ENCODE measurements at places on chromosomes 5 and 9. TPM values are rescaled to one million over a fixed set of nuclear protein-coding genes. Genes with fewer than 3 reads are reported as not detected.

- no peak for DNase-seq
- H3K4me3 ChIP-seq = no peak overlapping the region
- H3K36me3 ChIP-seq = peaks cover 28% of the 10 kb centered on the region
- no peaks in the 10 kb centered on the region for H3K4me1 ChIP-seq
- H3K27me3 ChIP-seq = no peaks in the 10 kb centered on the region
Observed at GRCh38 chr5:95537501-95537900, 17.3 kb downstream of the SKIC3 start.

DNA sequence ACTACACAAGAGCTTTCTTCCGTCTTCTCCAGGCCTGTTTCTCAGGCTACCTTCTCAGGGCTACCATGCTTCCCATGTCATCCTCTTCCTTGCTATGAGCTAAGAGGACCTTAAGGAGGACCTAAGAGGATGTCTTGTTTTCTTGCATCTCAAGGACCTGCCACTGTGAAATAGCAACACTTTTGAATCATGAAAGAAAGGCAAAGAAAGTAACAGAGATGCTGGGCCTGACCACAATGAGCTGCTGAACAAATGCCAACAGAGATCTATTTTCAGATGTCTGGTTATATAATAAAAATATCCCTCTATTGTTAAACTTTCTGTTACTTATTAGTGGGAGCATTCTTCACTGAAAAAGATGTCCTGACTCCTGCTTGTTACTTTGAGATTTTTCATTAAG, 36.7 kb upstream of the ANXA1 start:
- no peaks in the 10 kb centered on the region for H3K36me3 ChIP-seq
- no peaks in the 10 kb centered on the region for H3K27me3 ChIP-seq
- peaks cover 16% of the 10 kb centered on the region for H3K4me1 ChIP-seq
- H3K4me3 ChIP-seq = no peak overlapping the region
- no peak overlapping the region for H3K27ac ChIP-seq

DNA sequence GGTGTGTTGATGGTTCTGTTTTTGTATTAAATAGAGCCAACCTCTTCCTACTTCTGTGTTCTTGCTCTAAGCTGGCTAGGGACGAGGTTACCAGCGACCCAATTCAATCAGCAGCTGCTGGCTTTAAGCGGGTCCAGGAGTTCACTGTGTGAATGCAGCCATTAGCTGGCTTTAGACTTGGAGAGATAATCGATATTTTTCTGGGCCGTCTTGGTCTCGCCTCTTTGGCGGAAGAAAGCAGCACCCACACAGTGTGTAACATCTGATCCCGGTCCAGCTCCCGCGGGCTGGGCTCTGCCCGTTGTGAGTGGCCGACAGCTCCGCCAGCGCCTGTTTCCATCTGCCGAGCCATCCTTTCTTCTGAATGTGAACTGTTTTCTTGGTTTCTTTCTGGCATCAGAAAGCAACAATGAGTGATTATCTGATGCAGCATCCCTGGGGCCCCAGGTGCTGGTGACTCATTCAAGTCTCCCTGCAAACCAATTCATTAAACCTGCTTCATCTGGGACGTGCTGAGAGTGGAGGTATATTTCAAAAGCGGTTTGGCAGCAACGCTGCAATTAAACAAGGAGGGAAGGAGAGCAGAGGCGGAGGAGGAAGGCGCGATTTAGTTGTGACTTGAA, 90.8 kb upstream of the IRX4 start:
- no peaks in the 10 kb centered on the region for H3K27me3 ChIP-seq
- no peak overlapping the region for H3K27ac ChIP-seq
- no peaks in the 10 kb centered on the region for H3K36me3 ChIP-seq

DNA sequence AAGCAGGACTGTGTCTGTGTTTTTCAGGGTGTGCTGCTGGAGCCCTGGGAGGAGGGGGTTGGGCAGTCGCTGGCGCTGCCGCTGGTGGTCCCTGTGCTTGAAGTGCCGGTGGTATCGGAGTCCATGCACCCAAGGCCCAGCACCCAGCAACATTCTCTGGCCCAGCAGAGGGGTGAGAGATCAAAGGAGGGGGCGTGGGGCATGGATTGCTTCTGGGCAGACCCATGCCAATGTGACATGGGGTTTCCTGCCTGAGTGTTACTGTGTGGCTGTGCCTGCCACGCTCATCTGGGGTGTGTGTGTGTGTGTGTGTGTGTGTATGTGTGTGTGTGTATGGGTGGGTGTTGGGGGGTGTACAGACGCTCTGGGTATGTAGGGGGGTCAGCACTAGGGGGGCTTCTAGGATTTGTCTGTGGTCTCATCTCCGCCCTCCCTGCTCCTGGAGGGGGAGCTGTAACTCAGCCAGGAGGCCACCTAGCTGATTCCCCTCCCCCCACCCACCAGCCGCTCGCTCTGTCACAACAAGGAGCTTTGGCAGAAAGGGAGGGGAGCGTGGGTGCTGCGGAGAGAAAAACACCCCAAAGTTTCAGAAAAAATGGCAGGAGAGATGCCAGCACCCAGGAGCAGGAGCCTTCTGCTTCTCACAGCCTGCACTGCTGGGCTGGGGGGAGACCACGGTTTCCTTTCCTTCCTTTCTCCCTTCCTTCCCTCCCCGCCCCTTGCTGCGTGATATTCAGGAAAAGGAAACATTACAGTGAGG, 35.9 kb upstream of the HSPA9 start:
- H3K27ac ChIP-seq = no peak overlapping the region
- peaks cover 14% of the 10 kb centered on the region for H3K4me1 ChIP-seq
- peaks cover 8% of the 10 kb centered on the region for H3K27me3 ChIP-seq
- DNase-seq = no peak
- H3K36me3 ChIP-seq = no peaks in the 10 kb centered on the region

Gene TMEM171
- total RNA-seq = 5.0 TPM

Gene WHRN
- total RNA-seq = 0.69 TPM

- no peaks in the 10 kb centered on the region for H3K36me3 ChIP-seq
- no peak overlapping the region for H3K27ac ChIP-seq
- DNase-seq = no peak
Observed at GRCh38 chr9:87531370-87532295, 34.0 kb downstream of the DAPK1 start.

DNA sequence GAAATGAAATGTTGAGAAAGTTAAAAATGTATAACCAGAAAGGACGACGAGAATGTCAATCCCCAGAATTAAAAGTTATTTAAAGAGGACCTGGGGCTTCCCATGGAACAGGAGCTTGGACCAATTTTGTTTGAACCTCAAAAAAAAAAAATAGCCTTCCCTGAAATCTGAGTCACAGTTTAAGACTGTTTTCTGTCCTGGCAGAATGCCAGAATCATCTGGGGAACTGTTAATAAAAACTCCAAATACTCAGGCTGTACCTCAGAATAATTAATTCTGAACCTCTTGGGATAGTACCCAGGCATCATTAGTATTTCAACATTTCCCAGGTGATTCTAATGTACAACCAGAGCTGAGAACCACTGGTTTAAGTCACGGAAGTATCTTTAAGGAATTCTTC, 102.2 kb upstream of the SLCO6A1 start:
- H3K36me3 ChIP-seq = no peaks in the 10 kb centered on the region
- no peak for DNase-seq
- H3K27me3 ChIP-seq = no peaks in the 10 kb centered on the region
- H3K4me1 ChIP-seq = no peaks in the 10 kb centered on the region
- H3K4me3 ChIP-seq = no peak overlapping the region
- no peak overlapping the region for H3K27ac ChIP-seq

GRCh38 chr9:88168564-88168963, 30.3 kb upstream of the SPATA31C2 start:
- H3K4me3 ChIP-seq = no peak overlapping the region
- H3K27me3 ChIP-seq = no peaks in the 10 kb centered on the region
- no peaks in the 10 kb centered on the region for H3K4me1 ChIP-seq

GRCh38 chr5:52269859-52270258, 517.9 kb upstream of the ITGA1 start:
- no peak overlapping the region for H3K27ac ChIP-seq
- H3K27me3 ChIP-seq = no peaks in the 10 kb centered on the region
- H3K36me3 ChIP-seq = no peaks in the 10 kb centered on the region
- no peaks in the 10 kb centered on the region for H3K4me1 ChIP-seq

Gene GDF9
- not detected for total RNA-seq

- peaks cover 4% of the 10 kb centered on the region for H3K36me3 ChIP-seq
- no peak for DNase-seq
- no peaks in the 10 kb centered on the region for H3K27me3 ChIP-seq
- H3K4me1 ChIP-seq = no peaks in the 10 kb centered on the region
Observed at GRCh38 chr5:133081036-133081435, 29.2 kb downstream of the HSPA4 start.

- no peaks in the 10 kb centered on the region for H3K27me3 ChIP-seq
- no peak for DNase-seq
- H3K36me3 ChIP-seq = no peaks in the 10 kb centered on the region
- H3K4me3 ChIP-seq = no peak overlapping the region
- no peak overlapping the region for H3K27ac ChIP-seq
Observed at GRCh38 chr9:6938873-6939272, 181.1 kb downstream of the KDM4C start.

DNA sequence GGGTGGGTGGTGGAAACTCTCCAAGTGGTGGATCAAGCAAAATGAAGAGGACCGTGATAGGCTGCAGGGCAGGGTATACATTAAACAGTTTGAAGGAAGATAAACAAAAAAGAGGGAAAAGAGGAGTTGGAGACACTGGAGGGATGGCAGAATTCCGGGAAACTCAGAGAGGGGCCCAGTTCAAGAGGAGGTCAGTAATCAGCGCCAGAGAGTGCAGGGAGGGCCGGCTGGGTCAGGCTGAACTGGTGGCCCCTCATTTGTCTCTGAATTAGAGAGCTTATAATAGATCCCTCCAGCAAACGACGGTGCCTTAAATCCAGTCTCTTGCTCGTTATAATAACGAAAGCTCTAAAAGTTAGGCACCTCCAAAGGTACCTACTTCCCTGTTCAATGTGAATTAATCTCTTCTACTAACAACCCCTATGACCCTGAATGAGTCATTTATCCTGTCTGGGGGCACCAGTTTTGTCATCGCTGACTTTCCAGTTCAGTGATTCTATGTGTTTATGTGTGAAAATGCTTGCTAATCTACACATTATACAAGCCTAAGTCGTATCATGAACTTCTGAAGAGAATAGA, 2.4 kb upstream of the ZSWIM6 start:
- peak; percentile 80 for DNase-seq
- H3K27me3 ChIP-seq = no peaks in the 10 kb centered on the region
- peak overlapping the region; percentile 89 for H3K27ac ChIP-seq
- peaks cover 47% of the 10 kb centered on the region for H3K4me1 ChIP-seq
- no peaks in the 10 kb centered on the region for H3K36me3 ChIP-seq

DNA sequence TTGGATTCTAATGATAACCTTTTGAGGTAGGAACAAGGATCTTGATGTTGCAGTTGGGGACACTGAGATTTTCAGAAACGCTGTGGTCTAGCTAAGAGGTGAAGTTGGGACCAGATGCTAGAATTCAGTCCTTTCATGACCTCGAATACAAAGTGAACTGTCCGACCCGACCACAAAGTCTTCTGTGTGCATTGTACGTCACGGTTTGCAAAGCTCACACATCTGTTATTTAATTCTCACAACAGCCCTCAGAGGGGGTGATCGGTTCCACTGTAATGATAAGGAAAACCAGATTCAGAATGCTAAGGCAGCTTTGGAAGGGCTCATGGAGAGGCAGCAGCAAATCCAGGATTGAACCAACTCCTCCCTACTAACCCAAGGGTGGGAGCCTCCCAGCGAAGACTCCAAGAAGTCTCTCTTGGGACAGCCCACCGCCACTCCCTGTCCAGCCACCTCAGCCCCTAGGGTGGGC, 16.6 kb upstream of the KIF12 start:
- peaks cover 45% of the 10 kb centered on the region for H3K27me3 ChIP-seq
- no peaks in the 10 kb centered on the region for H3K36me3 ChIP-seq
- H3K27ac ChIP-seq = no peak overlapping the region
- no peak for DNase-seq
- no peaks in the 10 kb centered on the region for H3K4me1 ChIP-seq

DNA sequence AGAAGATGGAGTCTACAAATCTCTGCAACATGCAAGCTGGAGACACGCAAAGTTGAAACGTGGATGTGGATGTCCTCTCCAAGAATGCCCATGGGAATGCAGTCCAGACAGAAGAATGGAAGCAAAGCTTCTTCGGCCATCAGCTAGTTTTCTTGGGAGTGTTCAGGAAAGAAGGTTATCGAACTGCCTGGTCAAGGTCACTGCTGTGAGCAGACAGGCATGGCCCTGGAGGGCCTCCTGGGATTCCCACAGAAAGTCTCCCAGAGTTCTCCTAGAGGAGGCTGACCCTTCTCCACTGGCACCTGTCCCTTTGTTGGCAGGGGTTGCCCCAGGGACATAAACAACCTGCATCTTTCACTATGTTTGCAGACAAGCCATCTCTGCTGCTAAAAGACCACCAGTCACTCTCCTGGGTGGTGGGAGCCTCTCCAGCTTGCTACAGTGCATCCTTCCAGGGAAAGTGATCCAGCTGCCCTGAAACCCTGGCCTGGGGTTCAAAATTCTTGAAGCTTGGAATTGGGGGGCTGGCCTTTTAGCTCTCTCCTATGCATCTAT, 265.8 kb downstream of the SYK start:
- no peak overlapping the region for H3K4me3 ChIP-seq
- no peaks in the 10 kb centered on the region for H3K27me3 ChIP-seq
- no peaks in the 10 kb centered on the region for H3K36me3 ChIP-seq
- H3K27ac ChIP-seq = no peak overlapping the region

DNA sequence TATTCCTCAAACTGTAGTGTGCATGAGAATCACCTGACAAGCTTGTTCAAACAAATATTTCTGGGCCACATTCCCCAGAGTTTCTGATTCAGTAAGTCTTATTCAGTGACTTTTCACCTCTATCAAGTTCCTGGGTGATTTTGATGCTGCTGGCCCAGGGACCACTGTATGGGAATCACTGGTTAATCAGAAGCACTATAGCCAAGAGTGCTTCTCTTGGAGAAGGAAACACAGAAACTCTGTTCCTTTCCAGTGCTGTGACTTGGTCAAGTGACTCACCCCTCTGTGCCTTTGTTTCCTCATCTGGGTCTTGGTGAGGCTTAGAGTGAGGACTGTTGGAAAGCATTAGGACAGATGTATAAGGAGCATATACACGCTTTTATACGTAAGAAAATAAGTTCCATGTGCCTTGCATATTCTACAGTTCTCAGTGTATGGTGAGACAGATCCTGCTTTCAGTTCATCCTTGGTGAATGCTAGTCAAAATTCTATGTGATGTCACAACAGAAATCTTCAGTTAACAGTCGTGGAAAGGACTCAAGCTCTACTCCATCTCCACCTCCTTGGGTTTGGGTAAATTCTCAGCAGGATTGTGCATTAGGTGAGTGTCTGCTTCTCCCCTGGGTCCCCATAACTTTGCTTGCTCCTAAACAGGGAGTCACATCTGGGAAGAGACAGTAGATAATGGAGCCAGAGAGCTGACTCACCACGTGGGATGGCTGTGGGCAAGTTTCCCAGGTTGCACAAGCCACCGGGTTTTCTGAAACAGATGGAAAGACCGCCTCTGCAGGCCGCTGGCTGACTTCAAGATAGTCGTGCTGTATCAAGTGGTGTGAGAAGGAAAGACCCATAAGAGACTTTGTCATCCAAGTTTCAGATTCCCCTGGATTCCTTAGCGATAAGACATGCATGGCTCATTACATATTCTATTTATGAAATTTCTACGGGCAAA, 117.0 kb downstream of the NXNL2 start:
- H3K36me3 ChIP-seq = no peaks in the 10 kb centered on the region
- H3K27ac ChIP-seq = no peak overlapping the region
- H3K4me1 ChIP-seq = no peaks in the 10 kb centered on the region
- no peak overlapping the region for H3K4me3 ChIP-seq

- H3K36me3 ChIP-seq = no peaks in the 10 kb centered on the region
- no peaks in the 10 kb centered on the region for H3K27me3 ChIP-seq
- no peak for DNase-seq
- no peak overlapping the region for H3K4me3 ChIP-seq
- no peaks in the 10 kb centered on the region for H3K4me1 ChIP-seq
- H3K27ac ChIP-seq = no peak overlapping the region
Observed at GRCh38 chr9:128406848-128407391, 13.7 kb upstream of the CERCAM start.

Gene NAIP
- 7.3 TPM for total RNA-seq

Gene MRPL41
- 53.3 TPM for total RNA-seq
